Naive thymus-derived CD8-positive, alpha-beta T cell (primary cell): ENCODE measurements at places on chromosomes 13 and 19. TPM values are rescaled to one million over a fixed set of nuclear protein-coding genes. Genes with fewer than 3 reads are reported as not detected.
A peak's percentile ranks its signal among the peaks of the same experiment; 100 is the strongest.

DNA sequence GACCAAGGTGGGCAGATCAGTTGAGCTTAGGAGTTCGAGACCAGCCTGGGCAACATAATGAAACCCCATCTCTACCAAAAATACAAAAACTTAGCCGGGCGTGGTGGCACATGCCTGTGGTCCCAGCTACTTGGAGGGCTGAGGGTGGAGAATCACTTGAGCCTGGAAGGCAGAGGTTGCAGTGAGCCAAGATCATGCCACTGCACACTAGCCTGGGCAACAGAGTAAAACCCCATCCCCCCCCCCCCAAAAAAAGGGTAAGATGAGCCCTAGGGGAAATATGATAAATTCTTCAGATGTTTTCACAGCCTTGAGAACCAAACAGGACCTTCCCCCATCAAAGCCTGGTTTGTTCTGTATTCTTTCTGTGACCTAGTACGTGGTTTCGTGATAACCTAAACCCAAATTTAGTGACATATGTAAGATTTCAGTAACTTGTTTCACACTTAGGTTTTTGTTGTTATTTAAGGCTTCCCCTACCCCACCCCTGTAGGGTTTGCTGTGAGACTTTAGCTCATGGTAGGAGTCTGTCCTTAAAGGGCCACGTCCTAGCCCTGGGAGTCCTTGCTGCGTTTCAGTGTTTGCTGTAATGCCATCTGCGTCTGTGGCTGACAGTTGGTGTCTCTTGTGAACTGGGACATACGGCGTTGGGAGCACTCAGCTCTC, 49.6 kb downstream of the MYO9B start:
- H3K27ac ChIP-seq, result peak overlapping the region; percentile 98
- no peak for DNase-seq
- H3K27me3 ChIP-seq, result no peaks in the 10 kb centered on the region
- H3K4me1 ChIP-seq, result peaks cover 76% of the 10 kb centered on the region
- peak overlapping the region; percentile 90 for H3K4me3 ChIP-seq
- peaks cover 8% of the 10 kb centered on the region for H3K36me3 ChIP-seq

DNA sequence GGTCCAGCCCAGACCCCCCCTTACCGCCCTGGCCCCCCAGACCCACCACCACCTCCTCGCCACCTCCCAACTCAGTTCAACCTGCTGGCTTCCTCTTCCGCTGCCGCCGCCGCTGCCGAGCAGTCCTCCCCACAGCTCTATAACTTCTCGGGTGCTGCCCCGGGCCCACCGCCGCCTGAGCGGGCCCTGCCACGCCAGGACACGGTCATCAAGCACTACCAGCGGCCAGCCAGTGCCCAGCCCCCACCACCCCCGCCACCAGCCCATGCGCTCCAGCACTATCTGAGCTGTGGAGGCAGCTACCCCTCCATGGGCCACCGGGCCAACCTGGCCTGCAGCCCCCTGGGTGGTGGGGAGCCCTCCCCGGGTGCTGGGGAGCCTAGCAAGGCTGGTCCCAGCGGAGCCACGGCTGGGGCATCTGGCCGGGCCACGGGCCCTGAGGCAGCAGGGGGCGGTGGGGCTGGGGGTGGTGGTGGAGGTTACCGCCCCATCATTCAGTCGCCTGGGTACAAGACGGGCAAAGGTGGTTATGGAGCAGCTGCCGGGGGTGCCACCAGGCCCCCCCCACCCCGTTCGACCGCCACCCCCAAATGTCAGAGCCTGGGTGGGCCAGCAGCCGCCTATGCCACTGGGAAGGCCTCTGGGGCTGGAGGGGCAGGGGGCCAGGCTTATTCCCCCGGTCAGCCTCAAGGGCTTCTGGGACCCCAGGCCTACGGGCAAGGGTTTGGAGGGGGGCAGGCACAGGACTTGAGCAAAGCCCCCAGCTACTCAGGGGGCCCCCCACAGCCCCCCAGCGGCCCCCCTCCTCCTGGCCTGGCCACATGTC, 4.2 kb downstream of the PRR12 start:
- peaks cover 33% of the 10 kb centered on the region for H3K4me1 ChIP-seq
- no peaks in the 10 kb centered on the region for H3K27me3 ChIP-seq
- no peak overlapping the region for H3K4me3 ChIP-seq
- peaks cover 5% of the 10 kb centered on the region for H3K36me3 ChIP-seq
- no peak overlapping the region for H3K27ac ChIP-seq

- no peak overlapping the region for H3K27ac ChIP-seq
- H3K4me3 ChIP-seq, result no peak overlapping the region
- no peaks in the 10 kb centered on the region for H3K4me1 ChIP-seq
- DNase-seq, result no peak
- H3K27me3 ChIP-seq, result no peaks in the 10 kb centered on the region
Observed at GRCh38 chr19:12260861-12261260, 33.8 kb downstream of the ZNF44 start.

DNA sequence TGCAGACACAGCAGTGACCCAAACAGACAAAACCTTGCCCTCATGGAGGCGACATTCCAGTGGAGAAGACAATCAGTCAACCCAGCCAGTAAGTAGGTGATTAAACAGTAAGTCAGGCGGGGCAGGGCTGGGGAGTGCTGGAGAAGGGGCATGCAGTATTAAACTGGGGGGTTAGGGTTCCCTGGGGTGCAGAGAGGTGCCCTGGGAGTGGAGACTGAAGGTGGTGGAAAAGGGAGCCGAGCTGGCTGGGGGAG, 31.2 kb upstream of the FXYD3 start:
- H3K36me3 ChIP-seq, result no peaks in the 10 kb centered on the region
- no peak for DNase-seq
- no peak overlapping the region for H3K27ac ChIP-seq
- H3K4me1 ChIP-seq, result peaks cover 1% of the 10 kb centered on the region

GRCh38 chr13:111292710-111293485, 27.5 kb upstream of the TEX29 start:
- H3K36me3 ChIP-seq, result peaks cover 9% of the 10 kb centered on the region
- no peaks in the 10 kb centered on the region for H3K27me3 ChIP-seq
- DNase-seq, result no peak
- H3K4me1 ChIP-seq, result no peaks in the 10 kb centered on the region
- H3K27ac ChIP-seq, result no peak overlapping the region

DNA sequence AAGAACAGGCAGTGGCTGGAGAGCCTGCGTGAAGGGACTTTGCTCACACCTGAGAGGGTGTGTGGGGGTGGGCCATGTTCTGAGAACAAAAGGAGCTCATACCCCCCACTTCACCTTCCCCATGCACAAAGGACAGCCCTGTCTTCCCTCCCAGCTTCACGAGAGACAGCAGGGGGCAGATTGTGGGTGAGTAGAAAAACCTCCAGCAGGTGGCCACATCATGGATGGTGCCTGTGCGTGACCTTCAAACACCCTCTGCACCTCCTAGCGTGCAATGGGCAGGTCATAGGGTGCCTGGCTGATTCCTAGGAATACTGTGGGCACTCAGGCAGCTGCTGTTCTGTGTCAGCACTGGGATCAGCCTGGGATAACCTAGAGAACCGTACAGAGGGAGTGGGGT, 36.3 kb upstream of the PSG9 start:
- no peak overlapping the region for H3K4me3 ChIP-seq
- no peaks in the 10 kb centered on the region for H3K4me1 ChIP-seq
- no peaks in the 10 kb centered on the region for H3K36me3 ChIP-seq

The SIRT2 gene
- polyA plus RNA-seq, result 48.0 TPM

- peaks cover 81% of the 10 kb centered on the region for H3K27me3 ChIP-seq
- H3K36me3 ChIP-seq, result no peaks in the 10 kb centered on the region
- no peak overlapping the region for H3K4me3 ChIP-seq
- DNase-seq, result no peak
Observed at GRCh38 chr19:46131485-46132143, 7.1 kb upstream of the IGFL3 start.
